Right lobe of liver (tissue), 6 donors: ENCODE measurements at places on chromosomes 16 and 17. TPM values are rescaled to one million over a fixed set of nuclear protein-coding genes. Genes with fewer than 3 reads are reported as not detected.
A peak's percentile ranks its signal among the peaks of the same experiment; 100 is the strongest.

GRCh38 chr16:66904846-66905632 lies 13.6 kb downstream of the CDH16 start:
- DNase-seq = no peak

- DNase-seq = no peak
These were observed 24.0 kb downstream of the CEP295NL start for GRCh38 chr17:78878871-78879527.

- no peak for DNase-seq
These were observed 14.7 kb downstream of the RAD51D start for GRCh38 chr17:35104844-35105450.

GRCh38 chr17:65495122-65496055 lies 66.1 kb downstream of the AXIN2 start:
- no peak for DNase-seq

- DNase-seq = no peak
These were observed 147.0 kb downstream of the SPACA3 start for GRCh38 chr17:33138627-33139026.

DNA sequence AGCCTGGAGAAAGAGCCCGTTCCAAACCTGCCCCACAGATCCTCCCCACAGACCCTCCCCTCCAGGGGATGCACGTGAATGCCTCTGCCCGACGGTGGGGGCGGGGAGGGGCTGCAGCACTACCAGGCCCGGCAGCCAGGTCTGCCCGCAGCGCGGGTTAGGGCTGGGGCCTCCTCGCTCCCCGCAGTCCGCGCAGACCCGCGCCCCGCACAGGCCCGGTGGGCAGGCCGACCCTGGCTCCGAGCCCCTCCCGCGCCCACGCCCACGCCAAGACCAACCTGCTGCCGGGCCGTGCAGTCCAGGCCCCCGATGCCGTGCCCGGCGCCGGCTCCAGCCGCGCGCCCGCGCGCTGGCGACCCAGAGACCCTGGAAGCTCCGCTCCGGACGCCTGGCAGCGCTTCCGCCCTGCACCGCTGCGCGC lies at the start of gene RPUSD1:
RPUSD1 (minus strand) TSS at position 404 of the 421 bp plus-strand sequence. CDS start 644 bp downstream, outside the sequence.
- DNase-seq = no peak

DNA sequence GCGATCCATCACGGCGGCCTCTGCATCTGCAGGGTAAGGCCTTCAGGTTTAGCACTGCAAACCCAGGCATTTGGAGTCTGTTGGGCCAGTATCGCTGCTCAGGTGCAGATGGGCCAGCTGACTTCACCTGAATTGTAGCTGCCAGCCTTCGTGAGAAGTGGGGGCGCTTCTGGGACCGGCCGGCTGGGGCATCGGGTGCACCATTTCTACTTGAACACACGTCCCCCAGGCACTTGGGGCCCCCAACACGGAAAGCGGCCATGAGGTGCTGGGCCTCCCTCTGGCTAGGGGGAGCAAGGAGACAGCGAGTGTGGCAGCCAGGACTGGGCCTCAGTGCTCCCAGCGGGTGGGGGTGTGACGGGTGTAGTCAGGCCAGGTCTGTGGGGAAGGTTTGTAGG lies 767.6 kb downstream of the KCNJ18 start:
- DNase-seq = no peak

DNA sequence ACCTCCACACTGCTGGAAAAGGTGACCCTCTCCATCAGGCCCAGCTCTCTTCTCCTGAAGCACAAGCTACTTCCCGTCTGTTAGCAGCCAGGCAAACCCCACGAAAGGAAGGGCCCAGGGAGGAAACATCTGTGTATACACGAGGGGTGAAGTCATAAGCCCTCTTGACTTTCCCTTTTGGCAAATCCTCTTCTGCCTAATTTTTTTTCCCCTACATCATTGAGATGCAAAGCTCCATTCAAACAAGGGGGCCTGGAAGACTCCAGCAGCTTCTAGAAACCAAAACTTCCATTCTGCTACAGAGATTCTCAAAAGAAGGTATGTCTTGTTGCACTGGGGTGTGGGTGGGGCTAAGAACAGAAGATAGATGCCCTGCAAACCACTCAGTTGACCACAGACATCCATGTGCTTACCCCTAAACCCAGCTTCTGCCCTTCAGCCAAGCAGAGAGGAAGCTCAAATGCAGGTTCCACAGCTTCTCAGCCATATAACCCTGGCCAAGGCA lies 145.6 kb upstream of the RCVRN start:
- no peak for DNase-seq

GRCh38 chr17:70086516-70086915 lies 11.5 kb downstream of the KCNJ16 start:
- no peak for DNase-seq

DNA sequence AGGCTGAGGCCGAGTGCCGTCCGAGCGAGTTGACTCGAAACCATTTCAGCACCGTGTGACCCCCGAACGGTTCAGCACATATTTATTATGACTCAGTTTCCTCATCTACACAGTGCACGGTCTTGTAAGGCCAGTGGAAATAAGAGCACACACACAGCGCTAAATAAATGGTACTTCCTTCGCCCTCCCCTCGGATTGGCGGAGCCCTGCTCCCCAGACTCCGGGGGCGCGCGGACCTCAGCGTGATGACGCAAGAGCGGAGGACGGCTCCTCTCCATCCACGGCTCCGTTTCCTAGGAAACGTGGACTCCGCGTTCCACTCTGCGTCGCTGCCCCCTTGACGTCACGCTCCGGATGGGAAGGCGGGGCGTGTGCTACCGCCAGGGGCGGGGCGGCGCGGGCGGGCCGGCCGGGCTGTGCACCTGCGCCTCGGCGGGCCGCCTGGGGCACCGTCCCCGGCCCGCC lies at the start of gene PARD6A:
PARD6A (plus strand) TSS at position 397 of the 465 bp plus-strand sequence. CDS start 79 bp downstream, outside the sequence.
- peak; percentile 98 for DNase-seq

DNA sequence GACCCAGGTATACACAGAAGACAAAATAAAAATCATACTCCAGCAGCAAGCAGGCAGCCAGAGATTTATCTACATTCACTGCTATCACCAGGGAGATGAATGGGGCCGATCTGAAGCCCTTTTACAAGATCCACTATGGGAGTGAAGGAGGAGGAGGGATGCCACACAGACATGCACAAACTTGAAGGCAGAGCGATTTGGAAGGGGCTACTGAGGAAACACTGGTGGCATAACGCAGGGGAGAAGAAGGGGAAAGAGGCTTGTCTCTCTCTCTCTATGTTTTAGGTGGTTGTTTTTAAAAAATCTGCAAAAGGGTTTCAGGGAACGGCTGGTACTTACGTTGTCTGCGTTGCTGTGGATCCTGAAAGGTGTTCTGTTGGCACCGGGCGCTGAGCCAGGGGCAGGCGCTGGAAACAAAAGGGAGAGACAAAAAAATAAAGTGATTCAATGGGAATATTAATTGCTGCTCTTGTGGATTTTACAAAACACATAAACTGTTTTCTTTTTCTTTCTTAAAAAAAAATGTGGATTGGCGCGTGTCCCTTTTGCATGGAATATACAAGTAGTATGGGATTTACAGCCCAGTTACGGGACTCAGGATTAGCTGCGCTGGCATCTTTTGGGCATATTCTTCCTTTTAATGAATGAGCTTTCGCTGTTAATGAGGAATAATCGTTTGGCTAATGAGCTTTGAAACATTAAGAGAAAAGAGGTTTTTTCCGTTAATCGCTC lies 255.3 kb upstream of the PMFBP1 start:
- no peak for DNase-seq

DNA sequence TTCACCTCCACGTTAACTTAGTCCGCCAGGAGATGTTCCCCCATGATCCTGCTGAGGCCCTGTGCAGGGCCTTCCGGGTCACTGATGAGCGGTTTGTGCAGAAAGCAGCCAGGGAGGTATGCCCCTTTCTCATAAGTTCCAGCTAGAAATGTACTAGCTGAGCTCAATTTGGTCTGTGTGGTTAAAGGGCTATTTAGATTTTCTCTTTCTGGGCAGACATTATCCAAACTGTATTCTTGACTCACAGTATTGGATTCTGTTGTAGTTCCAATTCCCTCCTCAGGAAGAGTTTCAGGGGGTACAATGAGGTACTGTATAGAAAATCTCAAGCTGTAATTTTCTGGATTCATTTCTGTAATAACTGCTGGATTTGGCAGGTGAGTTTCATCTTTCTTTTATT lies 137.1 kb downstream of the TRIM37 start:
- DNase-seq = no peak

DNA sequence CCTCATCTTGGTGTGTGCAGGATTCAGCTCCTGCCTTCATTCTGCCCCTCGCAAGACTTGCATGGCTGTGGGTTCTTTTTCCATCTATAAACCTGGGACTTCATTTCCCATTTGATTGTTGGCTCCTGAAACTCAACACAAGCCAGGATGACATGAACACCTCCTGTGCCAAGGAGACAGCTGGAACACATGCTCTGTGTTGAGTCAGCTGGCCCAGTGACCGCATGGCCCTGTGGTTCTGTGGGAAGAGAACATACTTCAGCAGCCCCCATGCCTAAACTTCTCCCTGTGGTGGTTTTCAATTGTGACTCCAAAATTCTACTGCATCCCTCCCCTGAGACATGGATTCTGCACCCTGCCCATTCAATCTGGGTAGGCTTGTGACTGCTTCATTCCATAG lies 57.9 kb upstream of the FOXF1 start:
- DNase-seq = no peak

DNA sequence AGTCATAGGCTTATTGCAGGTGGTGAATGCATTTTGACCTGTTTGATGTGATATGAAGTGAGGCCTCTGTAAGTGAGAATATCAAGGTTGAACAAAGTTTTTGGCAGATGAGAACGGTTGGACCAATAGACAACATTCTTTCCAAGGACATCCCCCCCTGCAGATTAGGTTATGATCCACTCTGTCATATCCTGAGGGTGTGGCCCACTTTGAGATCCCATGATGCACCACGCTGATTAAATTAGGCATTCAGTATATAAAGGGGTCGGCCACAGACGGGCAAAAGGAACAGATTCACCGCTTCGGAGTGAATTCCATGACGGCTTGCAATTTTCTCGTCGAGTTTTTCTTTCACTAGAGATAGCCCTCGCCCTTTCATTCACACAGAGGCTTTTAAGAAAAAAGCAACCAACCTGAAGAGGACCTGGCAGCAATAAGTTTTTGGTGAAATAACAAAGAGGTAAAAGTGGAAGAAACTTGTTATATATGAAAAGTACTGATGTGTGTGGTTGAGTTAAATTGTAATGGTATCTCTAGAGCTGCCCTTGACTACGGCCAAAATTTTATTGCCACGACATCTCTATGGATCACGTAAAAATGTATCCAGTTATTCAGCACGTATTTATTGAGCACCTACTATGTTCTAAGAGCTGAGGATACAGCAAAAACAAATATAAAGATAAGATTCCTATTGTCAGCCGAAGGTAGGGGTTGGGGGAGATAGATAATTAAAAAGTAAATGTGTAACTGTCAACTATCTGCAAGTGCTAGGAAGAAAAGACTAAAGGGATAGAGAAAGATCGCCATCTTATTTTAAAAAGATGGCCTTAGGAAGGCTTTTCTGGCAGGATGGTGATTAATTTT lies 1.7 kb upstream of the RBBP6 start:
- DNase-seq = no peak

DNA sequence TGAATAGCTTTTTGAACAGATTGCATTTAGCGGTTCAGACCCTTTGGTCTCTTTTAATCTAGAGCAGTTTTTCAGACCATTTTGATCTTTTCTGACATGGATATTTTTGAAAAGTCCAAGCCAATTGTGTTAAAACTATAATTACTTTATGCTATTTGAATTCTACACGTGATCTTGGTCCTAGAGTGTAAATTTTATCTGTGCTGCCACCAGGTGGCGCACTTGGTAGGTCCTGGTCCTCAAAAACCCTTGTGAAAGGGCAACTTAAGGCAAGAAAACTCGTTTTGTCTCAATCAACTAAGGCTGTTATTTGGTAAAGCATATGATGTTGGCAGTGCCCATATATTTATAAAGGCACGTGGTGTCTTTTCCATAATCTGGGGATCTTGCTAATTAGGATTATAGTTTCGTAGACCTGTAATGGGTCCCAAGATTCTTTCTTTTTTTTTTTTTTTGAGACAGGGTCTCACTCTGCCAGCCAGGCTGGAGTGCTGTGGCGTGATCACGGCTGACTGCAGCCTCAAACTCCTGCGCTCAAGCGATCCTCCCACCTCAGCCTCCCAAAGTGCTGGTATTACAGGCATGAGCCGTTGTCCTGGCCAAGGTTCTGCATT lies 43.9 kb upstream of the TEX2 start:
- peak; percentile 63 for DNase-seq

The CD300LG gene
- 0.12 TPM for total RNA-seq

The CD300LB gene
- 0.18 TPM for total RNA-seq

The PIPOX gene
- 202 TPM for total RNA-seq

The CLEC18B gene
- total RNA-seq = 0.64 TPM

The TSC2 gene
- 124 TPM for total RNA-seq

The ATP2C2 gene
- not detected for total RNA-seq

The JMJD6 gene
- total RNA-seq = 10.0 TPM

The HIGD1B gene
- not detected for total RNA-seq

The PRCD gene
- not detected for total RNA-seq
